Left ventricle myocardium inferior (tissue), 1 donor: ENCODE measurements at places on chromosomes 2 and 18.

- DNase-seq = no peak
Observed at GRCh38 chr18:45945669-45946068, 21.5 kb downstream of the EPG5 start.

DNA sequence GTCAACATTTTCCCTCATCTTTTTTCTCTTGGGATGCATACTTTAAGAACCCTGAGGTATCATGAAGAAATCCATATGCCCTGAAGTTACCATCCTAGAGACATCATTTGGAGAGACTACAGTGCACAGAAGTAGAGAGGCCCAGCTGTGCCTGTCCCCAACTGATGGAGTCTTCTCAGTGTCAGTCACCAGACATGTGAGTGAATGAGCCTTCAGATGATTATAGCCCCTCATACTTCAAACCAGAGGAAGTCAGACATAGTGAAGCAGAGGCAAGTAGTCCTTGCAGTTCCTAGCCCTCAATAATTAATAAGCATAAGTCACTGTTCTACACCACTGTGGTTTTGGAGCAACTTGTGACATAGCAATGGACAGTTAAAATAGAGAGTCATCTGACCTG lies 194.4 kb upstream of the ITGA4 start:
- DNase-seq = no peak

GRCh38 chr18:6009756-6010155 lies 114.4 kb upstream of the TMEM200C start:
- DNase-seq = no peak

DNA sequence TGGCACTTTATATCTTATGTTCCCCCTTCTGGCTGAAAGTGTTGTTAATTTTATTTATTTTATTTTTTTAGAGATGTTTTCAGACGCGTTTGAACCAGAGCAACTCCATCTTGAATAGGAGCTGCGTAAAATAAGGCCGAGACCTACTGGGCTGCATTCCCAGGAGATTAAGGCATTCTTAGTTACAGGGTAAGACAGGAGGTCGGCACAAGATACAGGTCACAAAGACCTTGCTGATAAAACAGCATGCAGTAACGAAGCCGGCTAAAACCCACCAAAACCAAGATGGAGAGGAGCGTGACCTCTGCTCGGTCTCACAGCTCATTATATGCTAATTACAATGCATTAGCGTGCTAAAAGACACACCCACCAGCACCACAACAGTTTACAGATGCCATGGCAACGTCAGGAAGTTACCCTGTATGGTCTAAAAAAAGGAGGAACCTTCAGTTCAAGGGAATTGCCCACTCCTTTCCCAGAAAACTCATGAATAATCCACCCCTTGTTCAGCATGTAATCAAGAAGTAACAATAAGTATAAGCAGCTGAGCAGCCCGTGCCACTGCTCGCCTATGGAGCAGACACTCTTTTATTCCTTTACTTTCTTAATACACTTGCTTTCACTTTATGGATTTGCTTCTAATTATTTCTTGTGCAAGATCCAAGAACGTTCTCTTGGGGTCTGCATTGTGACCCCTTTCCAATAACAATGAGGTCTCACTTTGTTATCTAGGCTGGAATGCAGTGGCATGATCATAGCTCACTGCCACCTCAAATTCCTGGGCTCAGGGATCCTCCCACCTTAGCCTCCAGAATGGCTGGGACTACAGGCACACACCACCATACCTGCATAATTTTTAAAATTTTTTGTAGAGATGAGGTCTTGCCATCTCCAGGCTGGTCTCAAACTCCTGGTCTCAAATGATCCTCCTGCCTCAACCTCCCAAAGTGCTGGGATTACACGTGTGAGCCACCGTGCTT lies 55.9 kb downstream of the CACNB4 start:
- DNase-seq = no peak

- DNase-seq = no peak
Observed at GRCh38 chr2:55761024-55761423, 67.4 kb upstream of the PNPT1 start.

DNA sequence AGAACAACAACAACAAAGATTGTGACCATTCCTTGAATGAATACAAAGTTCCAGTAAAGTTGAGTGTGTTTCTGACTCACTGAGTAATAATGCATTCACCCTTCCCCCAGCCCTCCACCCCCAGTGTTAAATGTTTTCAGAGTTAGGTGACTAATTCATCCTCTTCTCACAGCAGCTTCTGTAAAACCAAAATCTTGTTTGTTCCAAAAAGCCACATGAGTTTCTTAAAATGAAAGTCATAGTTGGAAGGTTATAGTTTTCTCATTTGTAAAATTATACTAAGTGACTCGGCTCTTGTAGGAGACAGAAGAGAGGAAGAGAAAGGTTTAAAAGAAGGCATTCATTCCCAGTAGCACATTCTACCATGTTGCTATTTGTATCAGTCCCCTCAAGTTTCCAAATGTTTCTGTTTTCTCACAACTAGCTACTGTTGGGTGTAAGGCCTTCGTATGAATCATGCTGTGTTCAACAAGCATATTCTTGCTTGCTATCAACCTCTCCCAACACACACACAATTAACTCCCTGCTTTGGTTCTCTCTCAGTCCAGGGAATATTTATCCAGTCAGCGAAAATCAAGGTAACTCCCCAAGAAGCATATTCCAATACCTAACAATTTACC lies 75.3 kb downstream of the MBD2 start:
- DNase-seq = no peak

DNA sequence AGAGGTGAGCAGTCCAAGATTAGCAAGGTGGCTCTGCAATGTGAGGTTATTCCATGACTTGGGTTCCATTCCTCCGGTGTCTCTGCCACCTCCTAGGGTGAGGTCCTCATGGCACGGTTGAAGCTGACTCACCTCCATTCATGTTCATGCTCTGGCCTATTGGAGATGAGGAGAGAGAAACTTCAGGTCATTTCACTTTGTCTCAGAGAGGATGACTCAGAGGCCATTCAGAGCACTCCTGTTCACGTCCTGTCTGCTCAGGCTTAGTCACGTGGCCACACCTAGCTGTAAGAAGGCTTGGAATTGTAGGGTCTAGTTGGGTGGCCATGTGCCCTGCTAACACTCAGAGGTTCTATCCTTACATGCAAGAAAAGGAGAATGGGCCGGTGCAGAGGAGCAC lies 67.5 kb upstream of the MBOAT2 start:
- DNase-seq = no peak

GRCh38 chr2:101208830-101209229 lies 43.9 kb upstream of the CNOT11 start:
- no peak for DNase-seq

DNA sequence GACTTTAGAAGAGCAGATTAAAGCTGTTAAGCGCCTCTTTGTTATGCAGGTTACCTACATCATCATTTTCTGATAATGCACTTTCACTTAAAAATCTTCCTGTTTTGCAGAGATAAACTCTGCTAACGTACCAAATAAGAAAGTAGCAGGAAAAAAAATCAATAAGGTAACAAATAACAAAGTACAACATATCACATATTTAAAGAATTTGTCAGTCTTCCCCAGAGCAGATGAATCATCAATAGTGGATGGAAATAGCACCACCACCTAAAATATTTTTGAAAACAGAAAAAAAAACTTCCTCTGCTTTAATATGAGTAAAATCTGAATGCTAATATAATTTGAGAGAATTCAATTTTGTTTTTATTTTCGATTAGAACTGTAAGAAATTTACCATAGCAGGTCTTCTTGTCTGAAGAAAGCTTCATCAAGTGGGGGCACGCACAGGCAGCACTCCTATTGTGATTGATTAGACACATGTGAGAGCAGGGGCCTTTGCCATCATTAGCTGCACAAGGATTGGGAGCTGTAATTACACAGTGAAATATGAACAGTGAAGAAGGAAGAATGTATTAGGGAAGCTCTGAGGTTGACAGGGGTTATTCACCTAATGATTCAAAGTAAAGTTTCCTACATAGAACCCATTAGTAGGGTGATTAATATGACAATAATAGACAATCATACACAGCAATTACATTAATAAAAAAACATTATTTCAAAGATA lies 1279.4 kb downstream of the LRP1B start:
- DNase-seq = no peak

DNA sequence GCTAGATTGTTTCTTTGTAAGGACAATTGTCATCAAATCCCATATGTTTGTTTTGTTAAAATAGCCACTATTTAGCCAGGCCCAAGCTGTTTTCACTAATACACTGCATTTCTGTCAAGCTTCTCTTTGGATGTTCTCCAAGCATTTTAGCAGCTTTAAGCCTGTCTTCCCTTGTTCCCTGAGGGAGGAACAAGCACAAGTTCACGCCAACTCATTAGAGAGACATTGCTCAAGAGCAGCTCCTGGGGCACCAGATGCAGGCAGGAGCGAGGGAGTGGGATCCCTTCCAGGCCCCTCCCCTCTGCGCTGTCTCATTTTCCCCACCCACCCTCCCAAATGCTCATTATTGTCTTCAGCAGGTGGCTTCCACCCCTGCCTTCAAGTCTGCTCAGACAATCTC lies 32.6 kb upstream of the PPP3R1 start:
- peak; percentile 69 for DNase-seq

DNA sequence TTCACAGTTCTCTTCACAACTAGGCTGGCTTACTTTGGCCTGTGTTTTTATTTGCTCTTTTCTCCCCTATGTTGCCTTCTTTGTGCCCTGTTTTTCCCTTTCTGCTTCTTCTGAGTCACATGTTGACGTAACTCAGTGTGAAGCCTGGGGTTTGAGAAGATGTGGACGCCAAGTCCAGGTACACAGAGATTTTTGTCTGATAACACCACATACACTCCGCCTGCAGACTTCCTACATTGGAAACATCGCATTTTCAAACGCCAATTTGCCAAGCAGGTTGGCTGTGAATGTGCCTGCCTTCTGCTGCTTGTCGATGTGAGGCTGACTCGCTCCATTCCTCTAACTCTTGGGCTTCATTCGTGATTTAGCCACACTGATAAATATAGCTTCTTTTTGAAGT lies 62.6 kb upstream of the FN1 start:
- no peak for DNase-seq
